ENCODE measurements at places on chromosomes 4 and X.
A peak's percentile ranks its signal among the peaks of the same experiment; 100 is the strongest.

DNA sequence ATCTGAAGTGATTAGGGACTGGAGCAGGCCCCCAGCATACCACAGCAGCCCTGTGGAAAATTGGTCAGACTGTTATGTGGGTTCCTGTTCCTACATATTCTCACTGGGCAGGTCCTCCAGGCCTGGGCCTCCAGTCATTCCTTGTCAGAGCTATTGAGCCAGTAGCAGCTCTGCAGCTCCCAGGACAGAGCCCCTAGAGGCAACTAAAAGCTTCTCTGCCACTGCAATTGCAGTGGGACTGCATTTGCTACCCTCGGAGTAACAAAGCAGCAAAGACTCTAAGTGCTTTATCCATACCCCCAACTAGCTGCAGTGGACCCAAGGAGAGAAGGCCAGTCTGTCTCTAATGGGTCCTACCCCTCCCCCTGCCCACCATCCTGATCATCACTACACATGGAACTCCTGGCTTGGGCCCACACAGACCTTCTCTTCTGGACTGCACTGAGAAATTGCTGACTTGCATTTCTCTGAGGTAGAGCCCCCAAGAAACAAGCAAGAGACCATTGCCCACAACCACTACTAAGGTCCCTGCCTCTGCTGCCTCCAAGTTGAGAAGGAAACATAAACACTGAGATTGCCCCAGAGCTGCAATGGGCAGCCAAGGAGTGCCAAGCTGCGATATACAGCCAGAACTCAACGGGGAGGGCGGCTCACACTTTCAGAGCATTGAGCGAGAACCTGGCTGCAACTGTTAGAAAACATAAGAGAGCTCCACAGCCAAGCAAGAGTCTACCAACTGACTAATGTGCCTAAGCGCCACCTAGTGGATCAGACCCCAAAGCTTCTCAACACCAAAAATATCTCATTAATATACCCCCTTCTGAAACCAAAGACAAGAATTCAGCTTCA, 738.7 kb upstream of the NDST4 start:
- peak; percentile 58 for DNase-seq

GRCh38 chr4:81743731-81744435, 272.2 kb upstream of the RASGEF1B start:
- DNase-seq: no peak

- no peak for DNase-seq
These were observed 47.6 kb downstream of the SH3KBP1 start for GRCh38 chrX:19839770-19840254.

- DNase-seq: peak; percentile 36
These were observed 144.9 kb downstream of the C4orf33 start for GRCh38 chr4:129240816-129241215.

DNA sequence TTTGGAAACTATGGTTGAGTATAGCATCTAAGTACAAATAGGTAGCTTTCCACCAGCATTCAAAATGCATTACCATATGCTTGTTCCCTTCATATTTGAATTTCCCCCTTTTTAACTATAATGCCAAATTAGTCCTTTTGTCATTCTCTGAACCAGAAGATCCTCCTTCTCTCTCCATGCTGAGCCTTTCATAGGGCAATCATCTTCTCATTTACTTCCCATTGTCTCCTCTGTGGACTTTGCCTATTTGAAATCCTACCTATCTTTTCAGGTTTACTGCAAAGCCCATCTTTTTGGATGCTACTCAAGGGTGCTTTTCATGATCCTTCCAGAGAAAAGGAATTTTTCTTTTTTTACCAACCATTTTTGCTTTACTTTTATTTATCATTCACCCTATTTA, 54.7 kb downstream of the DKK2 start:
- no peak for DNase-seq

GRCh38 chr4:79993476-79993875, 79.6 kb downstream of the ANTXR2 start:
- DNase-seq: no peak

DNA sequence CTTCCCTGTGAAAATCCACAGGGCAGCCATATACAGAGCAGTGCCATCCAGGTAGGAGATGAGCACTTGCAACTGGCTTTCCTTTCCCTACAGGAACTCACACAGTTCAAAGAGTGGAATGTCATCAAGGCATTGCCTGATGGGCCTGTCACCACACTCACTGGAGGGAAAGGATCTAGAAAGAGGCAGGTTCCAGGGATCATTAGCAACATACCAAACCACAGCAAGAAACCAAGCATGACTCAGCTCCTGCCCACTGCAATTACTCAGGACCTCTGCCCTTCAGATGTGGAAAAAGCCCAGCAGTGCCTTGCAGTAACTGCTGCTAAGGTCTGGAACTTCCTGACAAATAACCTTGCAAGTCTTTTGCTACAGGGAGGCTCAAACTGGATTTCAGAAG, 101.2 kb downstream of the ZNF674 start:
- peak; percentile 87 for DNase-seq

DNA sequence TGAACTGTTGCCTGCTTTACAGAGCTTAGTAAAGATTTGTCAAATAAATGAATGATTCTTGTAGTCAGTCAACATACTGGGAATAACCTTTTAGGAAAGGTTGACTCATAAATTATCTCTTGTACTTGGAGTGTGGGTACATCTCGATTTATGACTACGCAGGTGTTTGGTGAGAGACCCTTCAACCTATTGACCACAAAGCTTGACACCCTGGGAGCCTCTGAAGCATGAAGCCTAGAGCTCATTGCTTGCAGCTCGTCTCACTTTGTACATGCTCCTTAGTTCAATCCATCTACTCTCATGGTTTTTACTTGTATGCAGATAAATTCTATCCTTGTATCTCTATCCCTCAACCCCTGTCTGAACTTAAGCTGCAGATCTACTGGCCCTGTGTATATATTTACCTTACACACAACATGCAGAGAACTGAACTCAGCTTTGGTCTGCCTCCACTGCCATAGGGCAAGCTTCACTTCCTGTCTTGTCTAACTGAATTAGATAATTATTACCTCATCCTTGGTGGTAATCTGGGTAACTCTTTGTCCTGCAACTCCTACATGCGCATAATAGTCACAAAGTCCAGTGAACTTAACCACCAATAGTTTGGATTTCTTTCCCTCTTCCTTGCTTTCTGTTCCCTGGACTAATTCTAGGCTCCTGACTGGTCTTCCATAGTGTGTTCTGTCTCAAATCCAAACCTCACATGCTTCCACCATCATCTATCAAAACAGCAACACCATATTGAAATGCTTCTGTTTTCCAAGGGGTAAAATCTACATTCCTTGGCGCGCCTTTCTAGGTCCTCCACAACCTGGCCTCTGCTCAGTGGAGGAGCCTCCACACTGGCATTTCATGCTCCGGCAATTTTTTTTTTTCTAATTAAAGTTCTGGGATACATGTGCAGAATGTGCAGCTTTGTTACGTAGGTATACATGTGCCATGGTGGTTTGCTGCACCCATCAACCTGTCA, 32.2 kb upstream of the FAT1 start:
- no peak for DNase-seq

DNA sequence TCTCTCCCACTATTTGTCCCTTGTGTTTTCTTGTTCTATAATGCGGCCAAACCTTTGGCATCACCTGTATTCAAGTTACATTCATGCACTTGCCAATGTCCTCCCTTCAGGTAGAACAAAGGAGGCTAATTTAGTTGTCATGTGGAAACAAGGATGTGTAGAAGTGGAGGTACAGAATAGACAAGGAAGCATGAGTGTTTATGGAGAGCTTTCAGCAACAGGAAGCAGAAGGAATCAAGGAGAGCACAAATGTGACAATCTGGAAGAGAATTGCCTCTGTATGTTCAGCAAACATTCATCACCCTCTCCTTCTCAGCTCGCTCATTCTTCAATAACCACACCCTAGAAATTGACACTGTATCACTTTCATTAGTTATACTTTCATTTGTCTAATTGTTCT, 103.4 kb downstream of the SLC7A11 start:
- no peak for DNase-seq

- no peak for DNase-seq
These were observed 23.7 kb upstream of the TLR7 start for GRCh38 chrX:12843061-12843667.

DNA sequence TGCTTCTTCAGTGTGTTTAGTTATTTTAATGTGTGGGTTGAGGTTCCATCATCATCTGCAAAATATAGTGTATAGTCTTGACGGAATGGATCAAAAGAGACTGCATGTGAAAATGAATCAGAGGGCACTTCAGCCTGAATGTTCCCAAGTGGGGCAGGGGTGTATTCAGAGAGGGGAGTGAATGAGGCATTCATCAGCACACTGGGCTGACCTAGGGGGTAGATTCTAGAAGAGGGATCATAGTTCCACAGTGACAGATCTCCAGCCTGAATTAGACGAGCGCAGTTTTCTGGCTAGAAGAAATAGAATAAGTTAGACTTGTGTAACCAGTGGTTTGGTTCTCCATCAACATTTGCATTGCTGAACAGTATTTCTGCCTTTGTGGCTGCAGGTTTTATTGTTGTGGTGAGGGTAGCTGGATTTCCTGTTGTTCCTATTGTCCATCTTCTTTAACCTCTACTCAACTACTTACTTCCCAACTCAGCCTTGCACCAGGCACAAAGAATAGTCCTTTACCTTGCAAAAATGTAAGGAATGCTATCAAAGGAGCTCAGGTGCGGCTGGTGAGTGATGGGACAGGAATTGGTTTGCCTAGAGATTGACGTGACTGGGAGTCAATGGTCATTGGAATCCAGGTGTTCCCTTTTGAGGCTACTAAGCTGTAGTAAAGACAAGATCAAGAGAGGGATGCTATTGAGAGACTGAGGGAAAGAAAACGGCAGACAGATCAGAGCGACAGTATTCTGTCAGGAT, 50.9 kb downstream of the NAP1L5 start:
- no peak for DNase-seq

- no peak for DNase-seq
These were observed 16.6 kb downstream of the AMER1 start for GRCh38 chrX:64188901-64189300.

DNA sequence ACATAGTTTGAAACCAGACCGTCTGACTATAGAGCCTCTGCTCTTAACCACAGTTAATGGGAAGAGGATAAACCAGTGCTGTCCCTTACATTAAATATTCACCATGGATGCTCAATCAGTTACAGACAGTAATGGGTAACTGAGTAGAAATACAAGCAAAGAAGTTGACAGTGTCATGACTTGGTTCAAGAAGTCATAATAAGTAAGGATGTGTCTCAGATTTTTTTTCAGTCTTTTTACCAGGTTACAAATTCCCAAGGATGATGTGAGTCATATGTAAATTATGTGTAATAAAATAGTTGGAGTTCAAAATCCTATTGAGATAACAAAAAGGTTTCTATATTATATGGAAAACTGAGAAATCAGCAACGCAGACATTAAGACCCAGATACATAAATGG, 31.1 kb downstream of the ZCCHC4 start:
- peak; percentile 25 for DNase-seq

DNA sequence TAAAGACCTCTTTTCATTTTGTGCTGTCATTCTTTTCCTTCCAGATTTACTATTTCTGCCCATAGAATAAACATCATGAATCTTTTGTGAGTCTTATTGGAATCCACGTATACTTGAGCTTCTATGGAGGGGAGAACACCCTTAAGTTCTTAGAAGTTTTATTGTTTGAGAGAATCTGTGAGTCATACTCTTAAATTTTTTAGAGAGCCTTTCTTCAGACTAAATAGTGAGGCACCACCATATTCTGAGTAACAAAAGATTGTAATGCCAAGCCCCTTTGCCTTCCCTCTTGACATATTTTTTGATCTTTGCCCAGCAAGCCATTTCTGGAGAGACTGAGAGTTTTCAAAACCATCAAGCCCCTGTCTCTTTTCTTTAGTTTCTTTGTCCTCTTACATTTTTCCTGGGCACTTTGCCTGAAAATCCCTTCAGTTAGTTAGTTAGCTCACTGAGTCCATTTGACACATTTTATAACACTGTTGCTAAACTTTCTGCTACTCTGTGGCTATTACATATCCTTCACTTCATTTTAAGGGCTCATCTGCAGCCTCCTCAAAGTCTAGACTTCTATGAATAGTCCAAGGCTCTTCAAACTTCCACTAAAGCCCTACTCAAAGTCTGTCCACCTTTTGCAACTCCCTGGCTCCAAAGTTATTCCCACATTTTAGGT, 65.3 kb upstream of the NDUFC1 start:
- DNase-seq: peak; percentile 71

DNA sequence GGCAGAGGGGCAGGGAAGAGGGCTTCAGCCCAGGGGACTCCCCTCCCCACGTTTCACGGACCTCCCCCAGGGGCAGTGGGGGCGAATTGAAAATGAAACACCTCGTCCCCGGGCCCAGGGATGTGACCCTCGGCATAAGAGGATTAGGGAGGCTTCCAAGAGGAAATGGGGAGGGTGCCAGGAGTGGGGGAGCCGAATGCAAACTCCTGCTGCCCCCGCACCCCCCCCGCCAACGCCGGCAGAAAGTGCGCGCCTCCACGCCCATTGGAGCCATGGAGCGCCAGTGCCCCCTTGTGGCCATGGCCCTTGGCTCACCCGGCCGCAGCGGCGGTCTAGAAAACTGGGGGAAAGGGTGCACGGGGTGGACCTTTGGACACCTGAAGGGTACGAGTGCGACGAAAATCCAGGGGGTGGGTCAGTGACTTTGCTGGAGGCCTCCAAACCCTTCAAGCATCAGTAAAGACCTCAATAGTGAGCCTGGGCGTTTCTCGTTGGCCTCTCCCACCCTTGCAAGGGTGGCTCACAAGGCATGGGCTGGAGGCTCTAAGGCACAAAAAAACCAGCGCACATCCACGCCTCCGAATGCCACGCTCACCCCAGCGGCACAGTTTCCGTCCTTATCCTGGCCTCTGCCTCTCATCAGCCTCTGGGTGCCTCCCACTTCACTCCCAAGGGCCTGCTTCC, 120.8 kb upstream of the PJA1 start:
- DNase-seq: peak; percentile 5

DNA sequence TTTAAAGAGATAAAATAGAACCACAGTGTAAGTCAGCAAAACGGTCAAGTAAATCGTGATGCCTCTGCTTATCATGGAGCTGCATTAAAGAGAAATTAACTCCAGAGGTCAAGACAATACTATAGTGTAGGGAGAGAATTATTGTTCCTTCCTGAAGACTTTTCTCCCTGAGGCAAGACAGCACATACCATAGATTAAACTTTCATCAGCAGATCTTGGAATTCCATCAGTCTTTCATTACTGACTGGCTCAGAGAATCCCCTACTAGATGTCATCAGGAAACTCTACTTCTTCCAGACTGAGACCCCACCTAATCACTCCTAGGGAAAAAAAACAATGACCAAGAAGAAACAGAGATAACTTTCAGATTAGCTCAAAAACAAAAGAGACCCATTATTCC, 131.3 kb downstream of the NSUN7 start:
- no peak for DNase-seq

GRCh38 chrX:30713061-30713525, 59.9 kb downstream of the GK start:
- peak; percentile 59 for DNase-seq

GRCh38 chr4:157172011-157172410, 48.5 kb upstream of the GRIA2 start:
- DNase-seq: peak; percentile 45

GRCh38 chrX:153580700-153581386, 18.1 kb downstream of the CCNQ start:
- DNase-seq: no peak

GRCh38 chr4:183909801-183910200, 4.7 kb downstream of the STOX2 start:
- DNase-seq: no peak

- no peak for DNase-seq
These were observed 114.4 kb downstream of the PSAPL1 start for GRCh38 chr4:7320206-7320797.

GRCh38 chr4:48131736-48132135, 2.3 kb downstream of the TXK start:
- no peak for DNase-seq

- no peak for DNase-seq
These were observed 98.5 kb upstream of the ETNPPL start for GRCh38 chr4:108861334-108861733.

Measured in astrocyte of the spinal cord (primary cell).